ENCODE measurements at places on chromosomes 5 and 9.

DNA sequence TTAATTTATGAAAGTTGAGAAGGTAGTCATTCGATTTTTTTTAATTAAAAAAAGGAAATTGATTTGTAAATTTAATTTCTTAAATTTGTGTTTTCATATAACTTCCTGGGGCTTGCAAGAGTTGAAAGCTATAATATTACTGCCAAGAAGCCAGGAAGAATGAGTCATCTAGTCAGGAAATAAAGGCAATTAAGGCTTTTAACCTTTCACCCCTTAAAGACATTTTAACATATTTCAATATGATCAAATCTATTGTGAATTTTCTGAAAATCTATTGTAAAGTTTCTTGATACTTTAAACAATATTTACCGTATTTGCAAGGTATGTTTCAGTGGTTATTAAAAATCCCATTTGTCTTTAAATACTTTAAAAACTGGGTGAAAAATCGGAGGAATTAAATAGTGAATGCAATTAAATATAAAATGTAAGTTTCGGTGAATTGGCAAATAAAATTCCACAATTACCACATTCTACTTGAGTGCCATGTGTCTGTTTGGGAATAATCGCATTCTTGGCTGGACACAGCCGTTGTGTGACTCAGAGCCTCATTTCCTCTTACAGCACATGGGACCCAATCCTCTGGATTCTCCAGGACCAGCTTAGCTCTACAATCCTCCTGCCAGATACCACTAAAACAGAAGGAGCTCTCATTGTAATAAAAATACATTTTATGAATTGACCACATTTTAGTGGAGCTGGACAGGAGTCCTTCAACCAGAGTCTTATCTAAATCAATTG is 310.7 kb downstream of the HCN1 start:
- DNase-seq: no peak

GRCh38 chr9:83219154-83219923 is 156.4 kb upstream of the RASEF start:
- peak; percentile 63 for DNase-seq

DNA sequence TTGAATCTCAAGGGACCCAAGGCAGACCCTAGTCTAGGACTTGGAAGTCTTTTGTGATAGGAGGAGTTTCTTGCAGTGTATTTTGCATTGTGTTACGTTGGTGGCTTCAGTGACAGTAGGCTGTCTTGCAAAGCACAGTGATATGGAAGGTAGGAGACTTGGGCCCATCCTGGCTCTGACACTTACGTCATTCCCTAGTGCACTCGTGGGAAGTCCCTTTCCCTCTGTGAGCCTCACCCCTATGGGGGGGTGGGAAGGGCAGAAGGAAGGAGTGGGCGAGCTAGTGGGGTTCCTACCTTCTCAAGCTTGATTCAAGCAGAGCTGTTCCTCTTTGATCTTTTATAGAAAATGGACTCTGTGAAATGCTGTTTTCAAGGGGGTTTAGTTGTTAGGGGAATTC is 9.2 kb upstream of the TEX53 start:
- no peak for DNase-seq

GRCh38 chr9:78026947-78027346 is 4.7 kb downstream of the GNAQ start:
- DNase-seq: no peak

GRCh38 chr5:123916345-123917121 is 404.6 kb downstream of the CSNK1G3 start:
- no peak for DNase-seq

DNA sequence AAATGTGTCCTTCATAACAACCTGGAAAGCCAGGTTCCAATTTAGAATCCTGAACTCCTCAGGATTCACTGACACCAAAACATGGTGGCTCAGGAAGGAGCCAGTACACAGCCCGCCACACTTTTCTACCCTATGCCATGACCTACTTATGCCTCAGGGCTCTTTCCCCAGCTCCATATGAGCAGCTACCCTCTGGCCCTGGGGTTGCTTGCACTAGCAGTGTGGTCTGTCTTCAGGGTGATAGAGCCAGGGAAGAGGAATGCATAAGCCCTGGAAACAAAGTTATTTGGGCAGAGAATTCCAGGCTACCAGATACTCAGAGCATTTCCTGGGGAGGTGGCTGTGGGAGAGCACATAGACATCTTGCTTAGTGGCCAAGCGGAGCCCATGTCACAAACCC is 15.0 kb upstream of the ECM2 start:
- DNase-seq: no peak

- DNase-seq: no peak
Observed at GRCh38 chr5:109373932-109374331, 35.8 kb downstream of the PJA2 start.

DNA sequence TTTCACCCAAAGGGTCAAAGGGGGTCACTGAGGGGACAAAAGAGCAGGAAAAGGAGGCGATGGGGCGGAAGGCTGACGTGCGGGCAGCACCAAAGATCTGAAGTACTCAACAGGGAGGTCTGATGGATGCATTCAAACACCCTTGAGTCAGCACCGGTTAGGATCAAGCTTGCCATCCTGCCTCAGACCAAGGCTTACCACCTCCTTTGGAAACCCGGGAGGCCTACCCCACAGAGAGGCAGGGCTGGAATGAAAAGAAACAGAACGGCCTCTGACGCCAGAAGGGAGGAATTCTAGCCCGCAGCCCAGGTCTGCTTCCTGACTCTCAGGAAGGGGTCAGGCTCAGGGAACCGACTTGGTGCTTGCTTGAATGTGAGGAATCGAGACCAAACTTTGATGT is 125.6 kb downstream of the PAPPA start:
- no peak for DNase-seq

DNA sequence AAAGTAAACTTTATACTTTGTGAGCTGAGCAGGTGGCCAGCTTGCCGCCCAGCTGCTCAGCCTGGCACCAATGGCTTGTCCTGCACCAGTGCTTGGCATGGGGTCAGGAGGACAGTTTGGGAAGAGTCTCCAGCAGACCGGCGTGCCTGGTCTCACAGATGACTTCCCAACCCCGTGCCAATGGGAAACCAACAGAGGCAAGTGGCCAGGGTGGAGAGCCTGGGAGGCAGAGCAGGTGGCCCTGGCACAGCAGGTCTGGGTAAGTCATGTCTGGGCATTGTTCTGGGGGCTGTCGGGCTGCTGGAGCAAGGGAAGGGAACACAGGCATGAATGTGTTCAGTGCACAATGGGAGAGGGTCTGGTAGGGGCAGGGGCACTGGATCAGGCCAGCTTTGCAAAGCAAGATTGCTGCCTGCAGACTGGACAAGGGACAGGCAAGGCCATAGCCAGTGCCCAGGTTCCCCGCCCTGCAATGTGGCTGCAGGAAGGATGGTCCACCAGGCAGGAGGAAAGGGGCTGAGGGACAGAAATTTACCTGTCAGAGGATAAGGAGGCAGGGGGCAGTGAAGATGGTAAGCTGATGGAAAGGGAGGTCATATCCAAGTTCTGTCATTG is 76.2 kb upstream of the ALDH1B1 start:
- peak; percentile 29 for DNase-seq

DNA sequence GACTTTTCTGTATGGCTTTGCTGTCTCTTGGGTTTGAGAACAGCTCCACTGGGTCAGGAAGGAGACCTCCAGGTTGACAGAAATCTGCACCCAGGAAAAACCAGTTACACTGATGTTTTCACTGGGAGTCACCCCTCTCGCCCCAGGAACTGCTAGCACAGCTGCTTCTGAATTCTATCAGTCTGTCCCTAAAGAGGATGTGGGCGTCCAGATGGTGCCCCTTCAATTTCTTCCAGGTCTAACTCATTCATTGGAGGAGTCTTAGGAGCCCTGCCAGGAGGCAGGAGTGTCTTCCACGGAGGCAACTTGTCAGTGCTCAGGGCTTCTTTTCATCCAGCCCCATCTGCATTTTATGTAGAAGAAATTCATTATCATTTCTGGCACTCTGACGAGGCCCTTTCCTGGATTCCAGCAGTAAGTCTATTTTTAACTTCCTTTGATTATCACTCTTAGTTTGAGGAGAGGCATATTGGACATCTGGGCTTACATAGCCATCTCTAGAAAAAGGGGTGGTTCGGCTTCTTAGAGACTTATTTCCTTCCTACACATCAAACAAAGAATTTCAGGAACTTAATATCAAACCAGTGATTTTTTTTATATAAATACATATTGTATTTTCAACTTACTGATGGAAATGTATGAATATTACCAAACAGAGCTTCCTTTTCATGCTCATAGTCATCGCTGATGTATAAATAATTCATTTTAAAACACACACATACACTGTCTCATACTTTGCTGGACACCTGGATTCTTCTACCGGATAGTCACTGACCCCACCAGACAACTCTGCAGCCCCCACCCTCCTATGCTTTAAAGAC is 148.8 kb downstream of the IRX2 start:
- DNase-seq: no peak

- DNase-seq: no peak
Observed at GRCh38 chr9:91654527-91654926, 230.9 kb upstream of the NFIL3 start.

DNA sequence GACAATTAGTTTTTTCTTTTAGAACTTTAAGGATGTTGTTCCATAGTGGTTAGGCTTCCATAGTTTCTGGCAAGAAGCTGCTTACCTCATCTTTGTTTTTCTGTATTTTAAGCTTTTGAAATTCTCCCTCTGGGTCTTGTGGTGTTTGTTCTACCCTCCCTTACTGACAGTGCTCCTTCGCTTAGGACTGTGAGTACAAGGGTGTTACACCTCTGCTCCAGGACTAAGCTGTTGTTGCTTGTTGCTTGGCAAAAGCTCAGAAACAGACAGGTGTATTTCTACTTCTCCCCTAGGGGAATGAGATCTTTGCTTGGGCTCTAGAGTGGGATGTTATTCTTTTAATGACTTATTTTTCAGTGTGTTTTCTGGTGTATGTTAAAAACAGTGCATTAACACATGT is 225.2 kb downstream of the WDR70 start:
- no peak for DNase-seq

DNA sequence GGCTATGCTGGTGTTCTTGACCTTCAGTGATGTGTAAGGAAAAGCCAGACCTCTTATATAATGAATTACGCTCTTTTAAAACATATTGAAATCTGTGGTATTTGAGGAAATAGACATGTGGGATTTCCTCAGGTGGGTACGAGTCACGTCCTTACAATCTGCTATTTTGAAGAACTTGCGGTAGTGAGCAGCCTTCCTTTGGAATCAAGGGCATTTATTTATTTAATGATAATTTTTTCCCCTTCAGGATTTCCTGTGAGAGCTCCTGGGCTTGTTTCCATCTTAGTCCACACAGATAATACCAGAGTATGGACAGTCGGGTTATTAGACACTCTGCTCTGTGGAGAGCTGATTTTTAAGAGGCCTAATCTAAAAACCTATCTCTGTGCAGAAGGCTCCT is 167.9 kb downstream of the ARHGEF28 start:
- no peak for DNase-seq

GRCh38 chr5:44660251-44660650 is 148.5 kb upstream of the MRPS30 start:
- no peak for DNase-seq

- no peak for DNase-seq
Observed at GRCh38 chr5:142664067-142664466, 21.8 kb downstream of the FGF1 start.

DNA sequence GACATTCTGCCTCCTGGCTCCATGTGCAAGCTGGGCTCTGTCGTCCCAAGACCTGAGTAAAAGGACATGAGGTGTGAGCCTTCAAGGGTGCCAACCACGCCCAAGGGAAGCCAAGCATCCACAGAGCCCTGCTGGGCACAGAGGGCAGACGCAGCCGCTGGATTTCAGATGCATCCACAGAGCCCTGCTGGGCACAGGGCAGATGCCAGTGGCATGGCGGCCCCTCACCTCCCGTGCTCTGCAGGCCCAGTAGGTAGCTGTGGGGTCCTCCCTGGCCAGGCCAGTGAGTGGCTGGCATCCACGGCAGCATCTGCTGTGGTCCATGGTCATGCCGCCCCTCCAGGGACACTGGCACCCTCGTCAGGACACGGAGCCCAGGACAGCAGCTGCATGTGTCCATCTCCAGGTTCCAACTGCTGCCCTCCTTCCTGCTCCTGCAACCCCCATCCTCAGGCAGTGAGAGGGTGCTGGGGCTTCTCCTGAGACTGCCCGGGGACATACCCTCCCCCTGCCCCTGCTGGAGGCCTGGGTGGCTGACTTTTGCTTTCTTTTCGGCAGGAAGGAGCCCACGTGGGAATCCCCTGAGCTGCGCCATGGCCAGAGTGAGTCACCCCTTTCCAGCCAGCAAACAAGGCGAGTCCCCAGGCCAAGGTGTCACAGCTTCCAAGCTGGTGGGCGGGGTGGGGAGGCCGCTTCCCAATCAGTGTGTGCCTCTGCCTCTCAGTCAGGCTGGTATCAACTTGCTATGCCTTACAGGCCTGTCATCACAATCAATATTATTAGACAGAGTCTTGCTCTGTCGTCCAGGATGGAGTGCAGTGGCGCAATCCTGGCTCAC is 4.0 kb upstream of the TRAF2 start:
- DNase-seq: no peak

- DNase-seq: no peak
Observed at GRCh38 chr5:59832577-59833301, 60.8 kb downstream of the PDE4D start.

GRCh38 chr5:142253938-142254337 is 70.9 kb downstream of the SPRY4 start:
- no peak for DNase-seq
